ENCODE measurements at places on chromosomes 7 and 10.

GRCh38 chr10:18879284-18879683 lies 169.3 kb upstream of the MALRD1 start:
- DNase-seq: no peak

DNA sequence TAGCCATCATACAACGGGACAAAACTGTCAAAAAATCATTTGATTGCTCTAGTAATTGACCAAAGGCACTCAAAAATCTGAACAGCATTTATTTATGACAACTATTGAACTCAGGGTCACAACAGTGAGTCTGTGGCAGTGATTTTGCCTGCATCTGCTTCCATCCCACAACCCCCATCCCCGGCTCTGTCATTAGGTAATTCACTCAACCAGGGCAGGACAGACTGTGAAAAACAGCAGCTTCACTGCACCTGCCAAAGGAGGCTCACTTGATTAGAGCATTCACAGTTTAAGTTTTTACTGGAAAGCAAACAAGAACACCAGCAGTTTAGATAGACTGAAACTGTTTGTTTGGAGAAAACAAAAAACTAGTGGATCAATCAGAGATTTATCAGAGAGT lies 22.2 kb downstream of the NRCAM start:
- DNase-seq: peak; percentile 17

GRCh38 chr10:101152316-101152715 lies 21.2 kb downstream of the TLX1 start:
- DNase-seq: no peak

DNA sequence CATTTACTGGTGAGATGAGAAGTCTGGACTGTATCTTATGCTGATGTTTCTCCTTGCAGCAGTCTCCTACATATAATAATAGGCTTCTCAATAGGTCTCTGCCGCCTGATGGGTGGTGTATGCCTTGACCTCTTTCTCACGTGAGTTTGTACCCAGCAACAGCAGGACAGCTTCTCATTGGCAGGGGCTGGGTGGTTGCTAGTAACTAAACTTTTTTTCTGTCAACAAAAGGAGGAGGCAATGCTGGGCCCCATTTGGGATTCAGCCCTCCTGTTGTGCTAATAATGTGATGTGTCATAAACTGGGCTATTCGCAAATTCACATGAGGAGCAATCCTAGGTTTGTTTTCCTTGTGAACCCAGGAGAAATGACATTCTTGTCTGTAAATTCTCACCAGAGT lies 533.6 kb downstream of the GATA3 start:
- no peak for DNase-seq

DNA sequence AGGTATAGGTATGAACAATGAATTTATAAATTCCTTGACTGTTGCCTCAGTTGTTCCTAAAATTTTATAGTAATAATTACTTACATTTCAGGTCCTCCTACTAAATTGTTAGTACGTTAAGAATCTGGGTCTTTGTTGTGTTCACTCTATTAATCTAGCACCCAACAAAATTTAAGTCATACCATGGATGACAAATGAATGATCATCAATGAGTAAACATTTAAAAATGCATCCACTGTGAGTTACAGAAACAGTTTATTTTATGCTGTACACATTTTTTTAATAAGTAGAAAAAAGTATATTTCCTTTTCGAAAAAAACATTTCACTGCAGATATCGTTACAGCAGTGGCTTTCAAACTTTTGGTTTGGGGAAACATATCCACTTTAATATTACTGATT lies 265.2 kb downstream of the PCLO start:
- DNase-seq: no peak

- no peak for DNase-seq
Measured at GRCh38 chr7:48667407-48667806, 256.9 kb upstream of the CDC14C start.

- DNase-seq: peak; percentile 43
Measured at GRCh38 chr10:99431190-99431760, 851 bp upstream of the GOT1 start.

DNA sequence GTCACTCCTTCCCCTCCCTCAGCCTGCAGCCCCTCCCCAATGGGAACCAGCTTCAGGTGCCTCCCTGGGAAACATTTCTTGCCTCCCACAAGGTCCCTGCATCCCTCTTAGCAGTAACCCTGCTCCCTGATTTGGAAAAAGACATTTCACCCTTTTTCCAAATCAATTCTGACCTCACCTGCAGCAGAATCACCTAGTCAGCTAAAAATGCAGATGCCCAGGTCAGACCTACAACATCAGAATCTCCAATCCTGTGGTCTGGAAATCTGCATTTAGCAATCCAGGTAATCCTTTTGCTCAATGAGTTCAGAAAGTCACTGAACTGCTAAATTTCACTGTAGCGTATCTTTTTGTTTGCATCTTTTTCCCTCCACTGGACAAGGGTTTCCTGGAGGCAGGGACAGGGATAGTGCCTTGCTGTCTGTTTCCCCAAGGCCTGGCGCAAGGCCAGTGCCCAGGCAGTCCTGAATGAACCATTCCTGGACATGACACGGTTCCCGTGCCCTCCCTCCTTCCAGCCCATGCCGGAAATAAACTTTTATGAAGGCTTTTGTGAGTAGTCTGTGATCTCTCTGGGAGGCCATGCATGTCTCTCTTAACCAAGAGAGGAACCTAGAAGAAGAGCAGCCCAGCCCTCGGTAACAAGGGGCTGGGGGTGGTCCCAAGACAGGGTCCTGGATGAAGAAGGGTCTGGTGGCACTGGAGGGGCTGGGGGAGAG lies 44.0 kb downstream of the COL13A1 start:
- no peak for DNase-seq

- DNase-seq: no peak
Measured at GRCh38 chr10:78205457-78206016, 171.9 kb downstream of the RPS24 start.

DNA sequence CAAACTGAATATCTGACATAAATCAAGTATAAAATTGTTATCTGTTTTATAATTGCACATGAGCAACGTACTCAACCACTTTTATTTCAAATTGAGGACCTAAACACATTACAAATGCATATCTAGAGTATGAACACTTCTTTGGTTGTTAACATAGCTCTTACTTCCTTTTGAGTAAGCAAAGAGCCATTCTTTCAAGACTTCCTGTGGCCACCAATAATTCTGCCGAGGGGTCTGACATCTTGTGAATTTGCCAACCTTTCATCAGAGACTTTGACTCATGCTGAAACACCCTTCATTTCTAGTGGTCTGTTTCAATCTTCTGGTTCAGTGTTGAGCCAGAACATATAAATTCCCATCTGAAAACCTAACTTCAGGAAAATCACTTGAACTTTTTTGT lies 59.4 kb downstream of the CDK14 start:
- no peak for DNase-seq

Measured in SHP77 (cell line).